ENCODE measurements at places on chromosomes 2 and 18.

- no peak for DNase-seq
Observed at GRCh38 chr2:134401789-134402188, 147.9 kb downstream of the MGAT5 start.

DNA sequence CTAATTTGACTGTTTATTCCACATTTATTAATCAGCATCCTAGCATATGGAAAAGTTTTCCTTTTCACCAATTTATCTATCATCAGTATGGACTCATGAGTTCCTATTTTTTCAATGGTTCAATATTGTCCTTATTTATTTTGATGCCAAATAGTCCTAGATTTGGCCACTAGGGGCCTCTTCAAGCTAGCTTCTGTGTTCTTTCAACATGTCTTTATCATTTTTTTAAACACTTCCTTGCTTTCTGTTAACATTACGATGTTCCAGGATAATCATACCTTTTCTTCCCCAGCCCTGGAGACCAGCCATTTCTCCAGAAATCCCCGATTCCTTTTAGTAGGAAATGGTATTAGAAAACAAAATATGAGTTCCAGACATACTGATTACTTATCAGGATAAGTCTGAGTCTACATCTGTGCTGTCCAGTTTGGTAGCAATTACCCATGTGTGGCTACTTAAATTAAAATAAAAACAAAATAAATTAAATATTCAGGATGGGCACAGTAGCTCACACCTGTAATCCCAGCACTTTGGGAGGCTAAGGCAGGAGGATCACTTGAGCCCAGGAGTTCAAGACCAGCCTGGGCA, 70.6 kb downstream of the RPE start:
- DNase-seq, result no peak

DNA sequence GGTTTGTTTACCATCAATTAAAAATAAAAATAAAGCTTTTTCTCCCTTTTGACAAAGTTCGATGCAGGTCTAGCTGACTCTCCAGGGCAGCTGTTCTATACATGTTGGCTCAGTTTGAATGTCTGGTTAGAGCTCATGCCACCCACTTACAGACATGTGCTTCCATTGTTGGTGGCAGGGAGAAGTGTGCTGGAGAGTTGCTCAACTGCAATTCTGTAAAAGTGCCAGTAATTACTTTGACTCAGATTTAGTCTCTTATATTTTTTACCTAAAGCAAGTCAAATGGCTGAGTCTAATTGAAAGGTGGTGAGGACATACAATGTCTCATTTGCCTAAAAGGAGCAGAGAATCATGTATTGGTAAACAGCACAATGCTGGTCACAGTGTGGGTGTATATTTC, 609.1 kb upstream of the SYT4 start:
- no peak for DNase-seq

DNA sequence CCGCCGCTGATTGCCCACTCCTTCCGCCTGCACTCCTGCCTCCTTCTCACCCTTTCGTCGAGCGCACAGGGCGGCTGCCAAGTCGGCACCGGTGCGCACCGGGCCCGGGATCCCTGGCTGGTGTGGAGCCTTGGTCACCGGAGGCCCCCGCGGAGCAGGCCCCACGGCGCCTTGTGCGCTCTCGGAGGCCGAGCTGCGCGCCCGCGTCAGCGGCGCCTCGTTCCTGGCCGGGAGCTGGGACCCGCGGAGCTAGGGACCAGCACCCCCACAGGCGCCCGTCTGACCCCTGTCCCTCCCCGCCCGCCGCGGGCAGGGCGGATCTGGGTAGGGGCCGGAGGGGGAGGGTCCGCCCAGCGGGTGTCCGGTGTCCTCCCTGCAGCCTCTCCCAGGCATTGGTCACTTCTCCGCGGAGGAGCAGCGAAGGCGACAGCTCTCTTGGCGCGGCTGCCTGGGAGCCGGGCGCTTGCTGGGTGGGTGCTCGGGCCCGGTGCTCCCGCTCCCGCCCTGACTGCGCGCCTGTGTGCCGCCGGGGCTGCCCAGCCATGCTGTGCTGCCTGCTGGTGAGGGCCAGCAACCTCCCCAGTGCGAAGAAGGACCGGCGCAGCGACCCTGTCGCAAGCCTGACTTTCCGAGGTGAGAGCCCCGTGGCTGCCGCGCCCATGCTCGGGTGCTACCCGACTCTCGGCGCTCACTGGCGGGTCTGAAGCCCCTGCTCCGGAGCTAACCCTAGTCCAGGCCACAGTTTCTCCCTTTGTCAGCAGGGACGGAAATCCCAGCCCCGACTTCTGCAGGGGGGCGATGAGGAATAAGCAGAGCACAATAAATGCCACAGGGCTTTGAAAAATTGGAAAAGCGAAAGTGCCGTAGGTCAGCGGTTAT, 13.2 kb downstream of the DYSF start:
- no peak for DNase-seq

DNA sequence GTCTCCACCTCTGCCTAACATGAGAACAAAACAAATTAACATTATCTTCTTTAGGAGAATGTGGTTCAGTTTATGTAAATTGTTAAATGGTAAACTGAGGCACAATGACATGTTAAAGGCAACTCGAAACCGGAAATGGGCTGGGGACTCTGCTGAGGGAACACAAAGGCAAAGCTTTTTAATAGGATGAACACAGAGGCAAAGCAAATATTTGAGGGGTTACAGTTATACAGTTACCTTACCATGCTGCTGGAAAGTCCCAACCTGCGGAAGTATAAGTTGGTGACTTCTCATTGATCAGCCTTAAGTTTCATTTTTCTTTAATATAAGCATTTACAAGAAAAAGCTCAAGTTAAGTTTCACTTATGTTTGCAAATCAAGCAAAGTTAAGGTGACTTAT, 195.0 kb downstream of the DLGAP1 start:
- DNase-seq, result no peak

- DNase-seq, result no peak
Observed at GRCh38 chr2:186907897-186908296, 58.9 kb upstream of the ZSWIM2 start.

DNA sequence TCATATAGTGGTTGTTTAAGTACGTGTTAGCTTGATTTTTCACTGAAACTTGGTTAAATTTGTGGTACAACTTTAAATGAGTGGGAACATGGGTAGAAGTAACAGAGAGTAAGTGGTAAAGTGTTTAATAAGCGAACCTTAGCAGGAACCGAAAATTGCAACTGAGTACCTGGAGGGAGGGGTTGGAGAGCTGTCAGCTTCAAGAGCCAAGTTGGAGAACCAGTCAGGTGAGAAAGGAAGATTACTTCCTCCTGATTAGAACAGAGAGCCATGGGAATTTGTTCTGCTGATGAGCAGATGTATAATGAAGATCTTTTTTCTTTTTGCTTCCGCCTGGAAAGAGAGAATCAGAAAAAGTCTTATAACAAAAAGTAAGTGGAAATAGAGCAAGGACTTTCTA, 158.4 kb upstream of the CDH7 start:
- DNase-seq, result no peak
